ENCODE measurements at places on chromosomes 16 and 17.

DNA sequence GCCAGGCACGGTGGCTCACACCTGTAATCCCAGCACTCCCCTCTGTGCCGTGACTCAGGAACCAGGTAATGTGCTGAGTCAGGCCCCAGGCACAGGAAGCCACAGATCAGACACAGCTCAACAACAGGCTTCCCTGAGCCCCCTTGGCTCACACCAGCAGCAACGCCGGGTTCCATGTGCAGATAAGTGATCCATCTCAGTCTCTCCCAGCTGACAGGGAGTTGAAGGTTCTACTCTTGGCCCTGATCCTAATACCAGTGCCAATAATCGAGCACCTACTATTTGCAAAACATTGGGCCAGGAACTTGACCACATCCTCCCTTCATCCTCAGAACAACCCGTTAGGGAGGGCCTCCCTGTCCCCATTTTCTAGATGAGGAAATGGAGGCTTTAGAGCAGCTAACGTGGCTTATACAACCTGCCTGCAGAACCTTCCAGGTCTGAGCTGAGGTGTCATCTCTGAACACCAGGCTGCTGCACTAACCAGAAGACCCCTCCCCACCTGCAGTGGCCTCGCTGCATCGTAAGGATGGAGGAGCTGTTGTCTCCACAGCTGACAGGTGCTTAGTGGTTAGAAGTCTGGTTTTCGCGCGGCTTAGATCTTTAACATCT is 64.8 kb upstream of the AMZ2 start:
- DNase-seq: peak; percentile 76

DNA sequence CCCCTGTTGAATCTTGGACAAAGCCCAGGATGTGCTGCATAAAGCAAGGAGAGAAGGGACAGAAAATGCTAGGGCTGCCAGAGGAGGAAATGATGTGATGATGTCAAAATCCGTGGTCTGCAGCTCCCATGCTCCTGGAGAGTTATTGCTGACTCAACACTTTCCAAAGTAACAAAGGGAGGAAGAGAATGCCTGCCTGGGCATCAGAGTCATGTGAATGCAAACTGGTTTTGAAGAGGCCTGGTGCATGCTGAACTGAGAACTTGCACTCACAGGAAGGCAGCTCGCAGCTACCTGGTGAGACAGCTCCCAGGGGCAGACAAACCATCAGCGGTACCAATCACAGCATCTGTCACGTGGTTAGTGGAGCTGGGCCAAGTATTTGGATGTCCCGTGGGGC is 2.8 kb downstream of the MARVELD3 start:
- no peak for DNase-seq

- DNase-seq: no peak
Observed at GRCh38 chr17:34379868-34380267, 16.8 kb upstream of the CCL1 start.

DNA sequence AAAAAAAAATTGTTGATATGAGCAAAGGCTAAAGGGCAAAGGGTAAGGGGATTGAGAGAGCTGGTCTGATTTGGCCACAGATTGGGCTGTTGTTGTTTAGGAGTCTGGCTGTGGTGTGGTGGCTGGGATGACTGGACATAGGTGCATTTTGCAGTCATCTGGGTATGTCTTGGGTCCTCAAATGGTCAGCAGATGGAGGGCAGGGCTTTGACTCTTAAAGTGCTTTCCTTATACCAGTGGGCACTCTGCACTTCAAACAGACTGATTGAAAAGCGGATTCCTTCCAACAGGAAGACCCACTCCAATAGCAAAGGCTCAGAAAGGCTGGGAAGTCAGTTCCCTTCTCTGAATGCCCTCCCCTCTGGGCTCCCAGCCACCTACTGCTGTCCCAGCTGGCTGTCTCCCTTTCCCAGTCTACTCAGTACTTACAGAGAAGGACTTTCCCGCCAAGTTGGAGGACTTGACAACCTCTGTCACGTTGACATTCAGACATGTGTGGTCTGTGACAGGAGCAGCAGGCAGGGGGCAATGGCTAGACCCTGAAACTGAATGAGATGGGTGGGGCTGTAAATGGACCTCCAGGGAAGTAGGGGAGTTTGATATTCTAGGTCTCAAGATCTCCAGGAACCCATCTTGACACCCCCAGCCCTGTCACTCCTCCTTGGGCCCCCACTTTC is 19.6 kb upstream of the MFSD6L start:
- no peak for DNase-seq

DNA sequence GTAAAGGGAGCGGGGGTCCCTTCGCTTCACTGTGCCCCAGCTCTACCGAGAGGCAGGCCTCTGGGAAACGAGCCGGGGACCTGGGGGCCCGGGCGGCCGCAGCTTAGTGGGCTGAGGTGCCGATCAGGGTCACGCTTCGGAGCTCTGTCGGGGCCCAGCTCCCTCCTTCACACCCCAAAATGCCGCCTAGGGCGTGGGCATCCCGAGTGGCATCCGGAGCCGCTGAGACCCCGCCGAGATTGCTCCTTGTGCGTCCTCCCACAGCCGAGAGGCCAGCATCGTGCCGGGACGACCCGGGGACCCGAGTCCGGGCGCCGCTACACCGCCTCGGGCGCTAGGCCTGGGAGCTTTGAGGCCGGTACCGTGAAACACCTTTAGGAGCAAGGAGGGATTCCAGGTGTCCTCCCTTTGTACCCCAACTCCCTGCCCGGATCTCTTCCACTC is 1.3 kb downstream of the SALL1 start:
- DNase-seq: no peak

- DNase-seq: no peak
Observed at GRCh38 chr17:4574448-4575045, 9.8 kb upstream of the SMTNL2 start.

- no peak for DNase-seq
Observed at GRCh38 chr16:10121897-10122425, 60.3 kb downstream of the GRIN2A start.

- DNase-seq: no peak
Observed at GRCh38 chr17:73740370-73740769, 96.1 kb upstream of the SDK2 start.

DNA sequence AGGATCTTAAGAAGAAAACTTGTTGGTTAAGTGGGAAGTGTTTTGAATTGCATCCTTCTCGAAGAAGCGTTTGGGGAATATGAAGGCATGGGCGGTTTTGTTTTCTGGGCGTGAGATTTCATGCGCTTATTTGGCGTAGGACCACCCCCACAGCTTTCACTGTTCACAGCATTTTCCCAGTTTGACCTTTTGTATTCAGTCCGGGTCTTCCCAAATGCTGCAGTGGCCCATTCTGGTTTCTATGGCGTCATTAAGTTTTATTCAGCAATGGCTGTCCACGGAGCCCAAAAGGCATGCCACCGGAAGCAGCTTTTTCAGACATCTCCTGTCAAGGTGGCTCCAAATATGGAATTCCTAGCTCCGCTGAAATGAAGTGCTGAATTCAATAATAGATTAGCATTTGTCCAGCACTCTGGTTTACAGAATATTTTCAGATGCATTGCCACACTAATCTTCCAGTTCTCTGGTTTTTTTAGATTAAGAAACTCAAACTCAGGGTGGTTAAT is 90.6 kb upstream of the FBXO47 start:
- DNase-seq: no peak

DNA sequence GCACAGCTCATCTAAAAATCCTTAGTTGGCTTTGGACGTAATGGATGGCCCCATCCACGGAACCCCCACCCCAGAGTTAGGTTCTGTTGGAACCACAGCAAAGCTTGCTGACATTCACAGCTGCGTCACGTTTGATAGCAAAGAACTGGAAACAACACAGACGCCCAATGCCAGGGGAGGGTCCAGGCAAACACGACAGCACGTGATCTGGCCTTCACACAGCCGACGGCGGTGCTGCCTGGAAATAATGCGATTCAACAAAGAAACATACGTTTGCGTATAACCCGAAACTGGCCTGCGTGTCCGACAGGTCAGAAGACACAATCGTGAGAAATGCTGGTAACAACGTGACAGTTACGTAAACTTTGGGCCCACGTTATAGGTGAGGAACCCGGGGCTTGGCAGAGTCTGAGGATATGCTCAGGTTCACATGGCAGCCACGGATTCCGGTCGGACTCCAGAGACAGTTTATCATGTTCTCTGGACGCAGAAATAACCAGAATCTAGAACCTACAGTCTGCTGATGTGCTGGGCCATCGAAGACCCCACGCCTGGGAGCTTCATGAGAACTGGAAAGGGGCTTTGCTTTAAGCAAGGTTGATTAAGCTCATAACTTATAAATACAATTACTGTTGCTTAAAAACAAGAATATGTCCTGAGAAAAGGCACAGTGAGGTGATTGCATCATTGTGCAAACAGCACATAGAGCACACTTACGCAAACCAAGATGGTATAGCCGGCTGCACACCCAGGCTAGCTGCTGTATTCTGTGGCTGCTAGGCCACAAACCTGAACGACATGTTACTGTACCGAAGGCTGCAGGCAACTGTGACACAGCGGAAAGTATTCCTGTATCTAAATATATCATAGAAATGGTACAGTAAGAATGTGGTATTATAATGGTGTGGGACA is 70.4 kb downstream of the RPH3AL start:
- no peak for DNase-seq

DNA sequence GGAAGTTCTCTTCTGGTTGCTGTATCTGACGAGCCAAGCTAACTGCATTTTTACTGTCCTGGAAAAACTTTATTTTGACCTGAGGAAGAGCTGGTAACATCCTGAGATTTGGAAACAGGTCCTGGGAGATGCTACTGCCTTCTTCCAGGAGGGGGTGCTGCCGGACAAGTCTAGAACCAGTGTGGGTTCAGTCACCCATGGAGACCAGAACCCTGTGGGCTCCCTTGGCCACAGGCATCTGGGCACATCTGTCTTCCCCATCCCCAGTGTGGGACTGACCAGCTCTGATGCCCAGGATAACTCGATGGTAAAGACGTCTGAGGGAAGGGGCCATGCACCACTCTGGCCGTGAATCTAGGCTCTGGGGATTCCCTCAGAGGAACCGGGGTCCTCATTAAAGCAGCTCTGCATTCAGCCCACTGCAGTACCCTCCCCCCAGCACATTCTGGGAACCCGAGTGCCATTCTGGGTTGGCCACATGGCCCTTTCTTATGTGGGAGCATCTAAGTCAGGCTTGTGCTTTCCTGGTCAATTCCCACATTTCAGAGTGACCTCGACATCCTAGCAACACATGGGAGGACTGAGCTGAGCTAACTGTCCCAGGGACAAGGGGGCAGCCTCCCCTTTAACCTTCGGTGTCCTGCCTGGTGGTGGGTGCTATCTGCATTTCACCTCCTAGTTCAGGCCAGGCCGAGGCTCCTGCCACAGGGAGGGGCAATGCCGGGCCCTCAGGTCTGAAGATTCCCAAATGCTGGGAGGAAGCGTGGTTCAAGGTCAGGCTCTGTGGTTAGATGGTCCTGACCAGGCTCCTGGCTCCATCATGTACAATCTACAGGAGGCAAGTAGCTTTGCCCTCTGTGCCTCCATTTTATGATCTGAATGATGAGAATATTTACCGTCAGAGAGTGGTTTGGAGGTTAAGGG is 6.4 kb downstream of the C16orf86 start:
- no peak for DNase-seq

GRCh38 chr17:66945147-66945835 is 19.2 kb upstream of the CACNG4 start:
- no peak for DNase-seq

GRCh38 chr17:74345433-74346241 is 16.0 kb downstream of the BTBD17 start:
- no peak for DNase-seq

DNA sequence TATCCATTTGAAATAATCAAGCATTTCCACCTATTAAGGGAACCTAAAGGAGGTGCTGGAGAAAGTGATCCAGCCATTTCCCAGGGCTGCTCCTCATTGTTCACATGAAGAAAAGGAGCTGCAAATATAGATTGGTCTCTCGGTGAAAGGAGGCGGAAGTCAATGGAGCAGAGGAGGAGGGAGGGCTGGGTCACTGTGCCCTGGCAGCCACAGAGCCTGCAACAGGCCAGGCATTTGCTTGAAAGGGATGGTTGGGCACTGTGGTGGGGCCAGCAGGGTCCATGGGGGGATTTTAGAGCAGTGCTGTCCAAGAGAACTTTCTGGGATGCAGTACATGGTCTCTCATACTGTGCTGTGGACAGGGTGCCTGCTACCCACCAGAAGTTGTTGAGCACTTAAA is 173.2 kb downstream of the CYLD start:
- no peak for DNase-seq

- DNase-seq: no peak
Observed at GRCh38 chr17:81898029-81898866, 3.8 kb upstream of the NPB start.

GRCh38 chr17:16273499-16273898 is 56.5 kb downstream of the PIGL start:
- DNase-seq: no peak

DNA sequence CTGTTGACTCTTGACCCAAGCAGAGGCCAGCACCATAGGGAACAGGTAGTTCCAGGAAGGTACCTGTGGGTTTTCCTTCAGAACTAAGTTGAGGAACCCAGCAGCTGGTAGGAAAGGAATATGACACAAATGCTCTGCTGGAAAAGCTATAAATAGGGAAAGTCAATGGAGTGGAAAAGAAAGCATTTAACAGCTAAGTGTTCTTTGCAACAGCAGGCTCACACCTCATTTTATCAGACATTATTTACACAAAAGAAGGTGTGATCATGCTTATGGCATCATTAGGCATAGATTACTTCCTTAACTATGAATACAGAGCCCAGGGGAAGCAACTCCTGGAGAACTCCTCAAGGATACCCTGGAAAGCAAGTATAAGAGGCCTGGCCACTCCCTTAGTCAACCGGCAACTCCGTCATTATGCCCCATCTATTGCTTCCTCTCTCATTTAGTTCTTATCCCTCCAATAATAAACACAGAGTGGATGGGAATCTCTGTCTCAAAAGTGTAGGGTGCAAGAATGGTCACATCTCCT is 128.1 kb downstream of the HS3ST2 start:
- DNase-seq: no peak

- DNase-seq: no peak
Observed at GRCh38 chr17:74454197-74455024, 12.0 kb upstream of the CD300A start.

DNA sequence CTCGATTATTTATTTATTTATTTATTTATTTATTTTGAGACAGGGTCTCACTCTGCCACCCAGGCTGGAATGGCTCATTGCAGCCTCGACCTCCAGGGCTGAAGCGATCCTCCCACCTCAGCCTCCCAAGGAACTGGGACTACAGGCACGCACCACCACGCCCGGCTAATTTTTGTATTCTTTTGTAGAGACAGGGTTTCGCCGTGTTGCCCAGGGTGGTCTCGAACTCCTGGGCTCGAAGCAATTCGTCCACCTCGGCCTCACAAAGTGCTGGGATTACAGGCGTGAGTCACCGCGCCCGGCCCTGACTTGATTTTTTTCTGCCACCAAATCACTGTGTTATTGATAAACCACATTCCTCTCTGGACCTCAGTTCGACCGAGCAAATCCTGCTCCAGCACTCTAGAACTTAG is 758 bp upstream of the RPL23A start:
- DNase-seq: no peak

GRCh38 chr16:11093572-11094074 is 149.3 kb downstream of the CLEC16A start:
- no peak for DNase-seq

GRCh38 chr16:29687755-29688154 is 8.8 kb downstream of the QPRT start:
- no peak for DNase-seq
